ENCODE measurements at places on chromosomes 3 and 15.

GRCh38 chr3:151197981-151198767 is 4.8 kb downstream of the GPR171 start:
- no peak overlapping the region for H3K4me3 ChIP-seq
- H3K27me3 ChIP-seq = no peaks in the 10 kb centered on the region
- H3K36me3 ChIP-seq = no peaks in the 10 kb centered on the region
- H3K4me1 ChIP-seq = peaks cover 13% of the 10 kb centered on the region
- no peak for DNase-seq

GRCh38 chr15:83971992-83972391 is 263.6 kb upstream of the GOLGA6L4 start:
- H3K36me3 ChIP-seq = peaks cover 4% of the 10 kb centered on the region
- no peaks in the 10 kb centered on the region for H3K4me1 ChIP-seq
- no peak overlapping the region for H3K27ac ChIP-seq
- DNase-seq = no peak
- H3K4me3 ChIP-seq = no peak overlapping the region
- peaks cover 6% of the 10 kb centered on the region for H3K27me3 ChIP-seq

DNA sequence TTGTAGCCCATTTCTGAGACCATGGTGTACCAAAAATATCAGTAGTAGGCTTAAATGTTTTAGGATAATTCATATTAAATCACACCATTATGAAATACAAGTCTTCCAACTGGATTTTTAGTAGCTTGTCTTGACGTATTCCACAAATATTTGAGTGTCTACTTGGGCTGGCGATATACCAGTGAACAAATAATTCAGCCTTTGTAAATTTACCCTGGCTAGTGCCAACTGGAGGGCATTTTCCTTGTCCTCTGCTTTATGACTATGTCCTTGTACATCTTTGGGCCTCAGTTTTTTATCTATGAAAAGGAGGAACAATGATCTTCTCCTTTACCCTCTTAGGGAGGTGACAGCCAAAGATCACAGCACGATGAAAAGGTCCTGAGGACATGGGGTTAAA is 114.8 kb downstream of the FRMD4B start:
- DNase-seq = no peak
- no peak overlapping the region for H3K27ac ChIP-seq
- no peaks in the 10 kb centered on the region for H3K27me3 ChIP-seq

GRCh38 chr3:112987710-112988334 is 3.0 kb upstream of the GTPBP8 start:
- no peak for DNase-seq
- no peak overlapping the region for H3K27ac ChIP-seq
- H3K36me3 ChIP-seq = no peaks in the 10 kb centered on the region
- H3K27me3 ChIP-seq = no peaks in the 10 kb centered on the region

GRCh38 chr15:60255390-60255789 is 142.4 kb downstream of the ANXA2 start:
- H3K27ac ChIP-seq = no peak overlapping the region
- DNase-seq = no peak
- H3K4me3 ChIP-seq = no peak overlapping the region
- H3K27me3 ChIP-seq = peaks cover 6% of the 10 kb centered on the region
- H3K4me1 ChIP-seq = peaks cover 33% of the 10 kb centered on the region

DNA sequence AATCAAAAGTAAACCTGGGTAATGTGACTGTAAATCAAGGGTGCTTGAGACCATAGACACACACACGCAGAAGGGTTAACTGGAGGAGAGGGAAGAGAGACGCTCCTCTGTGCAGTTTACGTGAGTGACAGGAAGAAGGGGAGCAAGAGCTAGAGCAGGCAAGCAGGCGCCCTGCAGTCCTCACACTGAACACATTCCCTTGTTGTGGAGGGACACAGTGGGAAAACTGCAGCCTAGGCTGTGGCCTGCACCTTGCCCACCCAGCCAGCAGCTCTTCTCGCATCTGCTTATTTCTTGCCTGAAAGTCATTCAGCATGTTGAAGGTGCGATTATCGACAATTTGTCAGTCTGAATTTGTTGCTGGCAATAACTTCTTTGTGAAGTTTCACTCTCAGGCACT is 24.2 kb downstream of the SOX2 start:
- no peak overlapping the region for H3K27ac ChIP-seq
- peaks cover 10% of the 10 kb centered on the region for H3K27me3 ChIP-seq
- no peak overlapping the region for H3K4me3 ChIP-seq
- no peak for DNase-seq

DNA sequence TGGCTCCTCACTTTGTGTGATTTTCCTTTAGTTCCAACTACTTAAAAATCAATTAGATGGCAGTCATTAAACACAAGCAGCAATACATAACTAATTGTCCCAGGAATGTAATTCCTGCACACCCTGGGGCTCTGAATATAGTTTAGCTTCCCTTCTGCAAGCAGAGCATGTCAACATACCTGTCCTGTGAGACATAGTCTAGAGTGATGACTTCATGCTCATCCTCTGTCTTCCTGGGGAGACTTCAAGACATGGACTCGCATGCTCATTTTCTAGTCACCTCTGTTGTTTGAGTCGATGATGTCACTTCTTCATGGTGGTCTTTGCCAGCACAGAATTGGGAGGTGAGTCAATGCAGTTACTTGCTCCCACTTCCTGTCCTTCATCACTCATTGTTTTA is 15.7 kb downstream of the C3orf52 start:
- no peak overlapping the region for H3K27ac ChIP-seq
- H3K4me3 ChIP-seq = no peak overlapping the region
- H3K4me1 ChIP-seq = peaks cover 5% of the 10 kb centered on the region
- DNase-seq = no peak

GRCh38 chr3:172666873-172667694 is 43.8 kb downstream of the NCEH1 start:
- H3K27ac ChIP-seq = peak overlapping the region; percentile 4
- DNase-seq = peak; percentile 49
- H3K27me3 ChIP-seq = no peaks in the 10 kb centered on the region
- H3K4me3 ChIP-seq = no peak overlapping the region

- H3K27ac ChIP-seq = no peak overlapping the region
- no peak overlapping the region for H3K4me3 ChIP-seq
- no peaks in the 10 kb centered on the region for H3K27me3 ChIP-seq
- H3K4me1 ChIP-seq = peaks cover 15% of the 10 kb centered on the region
- peaks cover 20% of the 10 kb centered on the region for H3K36me3 ChIP-seq
- no peak for DNase-seq
Observed at GRCh38 chr3:120102674-120103073, 8.4 kb upstream of the GSK3B start.

GRCh38 chr15:40550341-40551037 is 14.4 kb downstream of the CCDC32 start:
- H3K27me3 ChIP-seq = no peaks in the 10 kb centered on the region
- no peak for DNase-seq
- no peak overlapping the region for H3K4me3 ChIP-seq

DNA sequence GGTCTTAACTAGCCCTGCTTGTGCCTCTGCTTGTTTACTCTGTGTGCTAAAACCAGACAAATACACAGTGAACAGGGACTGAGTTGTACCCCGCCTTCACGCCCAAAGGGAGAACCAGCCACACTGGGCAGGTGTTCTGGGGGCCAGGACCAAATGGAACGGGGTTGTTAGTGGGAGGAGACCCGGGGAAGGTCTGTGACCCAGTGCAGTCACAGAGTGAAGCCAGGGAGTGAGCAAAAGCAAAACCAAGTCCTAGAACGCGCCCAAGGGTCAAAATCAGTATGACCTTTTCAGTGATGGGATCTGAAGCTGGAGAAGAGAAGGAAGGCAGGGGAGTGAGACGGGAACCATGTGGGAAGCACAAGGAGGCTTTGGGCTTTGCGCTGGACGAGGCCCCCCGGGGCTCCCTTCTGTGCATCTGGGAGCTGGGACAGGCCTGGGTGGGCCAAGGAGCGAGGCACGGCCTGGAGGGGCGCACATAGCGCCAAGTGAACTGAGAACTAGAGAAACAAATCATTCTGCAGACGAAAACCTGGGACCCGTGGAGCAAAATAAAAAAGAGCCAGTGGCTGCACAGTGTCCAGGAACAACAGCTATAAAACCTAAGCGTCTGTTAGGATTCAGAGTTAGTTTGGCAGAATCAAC is 78.3 kb upstream of the ALDH1A3 start:
- no peaks in the 10 kb centered on the region for H3K36me3 ChIP-seq
- no peak for DNase-seq
- H3K4me1 ChIP-seq = no peaks in the 10 kb centered on the region
- no peak overlapping the region for H3K27ac ChIP-seq

DNA sequence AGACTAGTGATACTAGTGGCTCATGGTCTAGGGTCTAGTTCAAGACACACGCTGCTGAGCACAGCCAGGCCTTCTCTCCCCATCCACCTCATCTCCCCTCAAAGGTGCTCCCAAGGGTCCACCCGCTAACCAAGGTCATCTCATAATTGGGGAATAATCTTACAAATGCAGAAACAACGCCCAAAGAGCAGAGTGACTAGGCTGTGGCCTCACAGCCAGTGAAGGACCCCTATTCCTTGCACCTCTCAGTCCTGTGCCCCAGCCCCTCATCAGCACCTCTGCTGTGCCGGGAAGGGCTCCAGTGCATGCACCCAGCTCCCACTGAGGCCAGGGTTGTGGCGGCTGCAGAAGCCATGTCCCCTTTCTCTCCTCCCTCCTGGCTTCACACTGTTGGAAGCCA is 286.9 kb downstream of the UACA start:
- H3K4me3 ChIP-seq = no peak overlapping the region
- peaks cover 58% of the 10 kb centered on the region for H3K27me3 ChIP-seq
- H3K4me1 ChIP-seq = no peaks in the 10 kb centered on the region
- H3K36me3 ChIP-seq = no peaks in the 10 kb centered on the region
- DNase-seq = no peak

DNA sequence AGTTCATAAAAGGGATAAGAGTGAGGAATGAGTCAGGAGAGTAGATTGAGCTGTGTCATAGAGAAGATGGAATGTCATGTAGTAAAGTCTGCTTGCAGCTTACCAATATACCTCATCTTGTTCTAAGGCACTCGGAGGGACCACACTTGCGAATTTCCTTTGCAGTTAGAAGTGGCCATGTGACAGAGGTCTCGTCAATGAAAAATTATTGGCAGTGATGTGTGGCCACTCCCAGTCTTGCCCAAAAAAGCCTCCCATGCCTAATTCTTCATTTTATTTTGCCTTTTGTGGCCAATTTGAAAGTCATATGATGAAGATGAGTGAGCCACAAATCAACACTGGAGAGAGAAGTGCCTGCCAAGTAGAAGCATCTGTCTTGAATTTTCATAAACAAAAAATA is 465.6 kb upstream of the ZNF385D start:
- H3K27me3 ChIP-seq = no peaks in the 10 kb centered on the region
- H3K27ac ChIP-seq = no peak overlapping the region
- no peaks in the 10 kb centered on the region for H3K4me1 ChIP-seq
- H3K4me3 ChIP-seq = no peak overlapping the region
- no peaks in the 10 kb centered on the region for H3K36me3 ChIP-seq

DNA sequence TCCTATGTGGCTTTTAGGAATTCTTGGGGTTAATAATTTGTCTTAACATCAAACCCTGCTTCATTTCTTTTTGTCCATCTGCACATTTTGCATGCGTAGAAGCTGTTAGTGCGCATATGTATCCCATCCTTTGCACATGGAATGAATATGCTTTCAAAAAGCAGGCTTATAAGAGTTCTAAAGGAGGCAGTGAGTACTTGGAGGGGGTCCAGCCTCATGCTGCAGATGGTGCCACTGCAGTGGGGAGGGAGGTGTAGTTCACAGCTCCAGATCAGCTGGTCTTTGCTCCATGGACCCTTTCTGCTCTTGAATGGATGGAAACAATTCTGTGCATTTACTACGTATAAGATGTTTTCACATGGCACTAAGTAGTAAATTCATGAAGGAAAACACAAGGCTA is 20.7 kb upstream of the SSR3 start:
- no peak overlapping the region for H3K27ac ChIP-seq
- no peak for DNase-seq
- no peak overlapping the region for H3K4me3 ChIP-seq
- H3K27me3 ChIP-seq = peaks cover 3% of the 10 kb centered on the region

- H3K4me1 ChIP-seq = peaks cover 10% of the 10 kb centered on the region
- H3K27me3 ChIP-seq = peaks cover 2% of the 10 kb centered on the region
- H3K36me3 ChIP-seq = peaks cover 24% of the 10 kb centered on the region
- H3K27ac ChIP-seq = peak within 1 kb of the TSS; percentile 97
Observed at GRCh38 chr15:48177766-48178647, at the start of gene MYEF2. Gene MYEF2, minus strand, starts transcription at chr15:48178295. Its CDS starts 58 bp downstream, at chr15:48178237.

GRCh38 chr15:78390826-78391225 is 47.2 kb upstream of the IREB2 start:
- peaks cover 15% of the 10 kb centered on the region for H3K4me1 ChIP-seq
- no peaks in the 10 kb centered on the region for H3K36me3 ChIP-seq
- no peak for DNase-seq
- H3K27me3 ChIP-seq = peaks cover 40% of the 10 kb centered on the region

DNA sequence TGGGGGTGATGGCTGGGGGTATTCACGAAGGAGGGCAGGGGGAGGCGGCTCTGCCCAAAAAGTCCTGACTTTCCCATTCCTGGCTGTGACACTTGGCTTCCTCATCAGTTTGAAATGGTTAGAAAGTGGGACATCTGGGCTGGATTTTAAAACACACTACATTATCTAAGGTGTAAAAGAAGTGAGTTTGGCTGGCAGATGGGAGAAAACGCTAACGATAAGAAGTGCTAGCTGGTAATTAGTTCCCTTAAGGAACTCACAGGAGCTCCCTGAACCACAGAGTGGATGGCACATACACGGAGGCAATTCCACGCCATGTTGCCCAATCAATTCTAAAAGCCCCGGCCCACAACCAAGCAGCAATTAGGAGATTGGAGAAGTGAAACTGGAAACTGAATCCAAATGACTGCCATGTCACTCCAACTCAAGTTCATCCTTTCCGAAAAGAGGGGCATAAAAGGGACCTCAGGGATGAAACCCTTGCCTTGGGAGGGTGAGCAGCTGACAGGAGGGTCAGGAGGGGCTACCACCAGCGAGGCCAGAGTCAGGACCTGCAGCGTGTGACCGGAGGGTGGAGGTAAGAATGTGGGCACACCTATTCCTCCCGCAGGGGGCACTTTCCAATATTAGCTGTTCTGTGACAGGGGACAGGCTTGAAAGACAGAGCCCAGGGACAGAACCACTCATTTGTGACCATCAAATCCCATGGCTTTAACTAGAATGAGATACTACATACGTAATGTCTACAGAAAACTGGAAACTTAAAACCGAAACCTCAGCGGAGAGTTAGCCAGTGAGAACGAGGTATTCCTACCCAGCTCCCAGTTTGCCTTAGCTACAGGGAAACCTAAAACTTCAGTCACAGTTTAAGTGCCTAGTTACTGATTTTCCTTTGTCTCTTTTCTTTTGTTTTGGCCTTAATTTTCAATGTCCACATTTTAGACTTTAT is 95.3 kb upstream of the OXTR start:
- H3K27me3 ChIP-seq = no peaks in the 10 kb centered on the region
- no peaks in the 10 kb centered on the region for H3K4me1 ChIP-seq
- H3K4me3 ChIP-seq = no peak overlapping the region
- no peak overlapping the region for H3K27ac ChIP-seq

DNA sequence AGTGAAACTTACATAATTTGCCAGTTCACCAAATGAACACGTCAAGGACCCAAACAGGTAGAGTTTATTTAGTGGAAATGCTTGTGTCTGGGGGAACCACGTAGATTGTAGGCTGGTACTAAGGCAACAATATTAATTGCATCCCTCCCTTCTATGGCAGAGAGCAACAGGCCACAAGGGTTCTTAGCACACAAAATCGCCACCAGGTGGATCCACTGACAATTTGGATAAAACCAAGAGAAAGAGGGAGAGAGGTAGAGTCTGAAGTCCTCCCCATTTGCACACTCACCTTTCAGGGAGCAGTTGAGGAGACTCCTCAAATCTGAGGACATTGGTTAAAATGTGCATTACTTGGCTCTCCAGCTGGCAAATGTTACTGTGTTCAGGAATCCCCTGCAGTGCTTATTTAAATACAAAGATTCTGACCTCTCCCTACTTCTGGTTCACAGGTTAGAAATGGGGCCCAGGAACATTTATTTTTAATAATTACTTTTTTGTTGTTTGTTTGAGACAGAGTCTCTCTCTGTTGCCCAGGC is 181.0 kb upstream of the FEZF2 start:
- H3K4me1 ChIP-seq = no peaks in the 10 kb centered on the region
- no peaks in the 10 kb centered on the region for H3K27me3 ChIP-seq
- no peak overlapping the region for H3K4me3 ChIP-seq
